ENCODE measurements at places on chromosomes 5 and 9.

GRCh38 chr9:135925496-135926133, 18.3 kb upstream of the CAMSAP1 start:
- DNase-seq, result no peak

DNA sequence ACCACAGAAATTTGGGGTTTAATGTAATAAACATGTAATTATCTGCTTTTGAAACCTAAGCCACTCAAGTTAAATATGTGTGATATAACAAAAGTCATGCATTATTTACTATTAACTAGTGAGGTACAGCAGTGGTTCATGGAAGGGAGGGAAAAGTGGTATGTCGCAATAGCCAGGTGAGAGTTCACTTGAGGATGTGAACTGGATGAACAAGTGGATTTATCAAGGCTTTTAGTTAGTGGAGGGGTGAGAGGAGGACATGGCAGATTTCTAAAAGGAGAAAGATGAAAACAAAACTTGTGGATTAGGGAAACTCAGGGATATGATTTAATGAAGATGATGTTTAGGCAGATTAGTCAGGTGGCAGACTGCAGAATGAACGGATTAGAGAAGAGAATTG, 141.3 kb upstream of the NFIB start:
- no peak for DNase-seq

DNA sequence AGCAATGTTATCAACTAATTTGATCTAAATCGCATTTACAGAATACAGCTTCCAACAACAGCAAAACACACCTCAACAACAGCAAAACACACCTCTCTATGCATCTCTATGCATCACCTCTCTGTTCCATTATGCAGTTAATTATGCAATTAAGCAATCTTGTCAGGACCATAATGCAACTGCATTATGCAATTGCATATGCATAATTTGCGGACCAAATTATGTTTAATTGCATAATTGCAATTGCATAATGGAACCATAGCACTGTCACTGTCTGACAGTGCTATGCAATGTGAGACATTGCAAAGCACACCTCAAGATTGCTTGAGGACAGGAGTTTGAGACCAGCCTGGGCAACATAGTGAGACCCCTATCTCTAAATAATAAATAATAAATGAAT, 80.4 kb upstream of the PRSS3 start:
- no peak for DNase-seq

DNA sequence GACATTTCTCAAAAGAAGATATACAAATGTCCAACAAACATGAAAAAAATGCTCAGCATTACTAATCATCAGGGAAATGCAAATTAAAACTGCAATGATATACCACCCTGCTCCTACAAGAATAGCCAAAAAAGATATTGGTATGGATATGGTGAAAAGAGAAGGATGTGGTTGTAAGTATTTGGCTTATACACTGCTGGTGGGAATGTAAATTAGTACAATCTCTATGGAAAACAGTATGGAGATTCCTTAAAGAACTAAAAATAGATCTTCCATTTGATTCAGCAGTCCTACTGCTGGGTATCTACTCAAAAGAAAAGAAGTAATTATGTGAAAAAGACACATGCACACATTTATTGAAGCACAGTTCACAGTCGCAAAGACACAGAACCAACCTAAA, 67.6 kb upstream of the RUSC2 start:
- no peak for DNase-seq

DNA sequence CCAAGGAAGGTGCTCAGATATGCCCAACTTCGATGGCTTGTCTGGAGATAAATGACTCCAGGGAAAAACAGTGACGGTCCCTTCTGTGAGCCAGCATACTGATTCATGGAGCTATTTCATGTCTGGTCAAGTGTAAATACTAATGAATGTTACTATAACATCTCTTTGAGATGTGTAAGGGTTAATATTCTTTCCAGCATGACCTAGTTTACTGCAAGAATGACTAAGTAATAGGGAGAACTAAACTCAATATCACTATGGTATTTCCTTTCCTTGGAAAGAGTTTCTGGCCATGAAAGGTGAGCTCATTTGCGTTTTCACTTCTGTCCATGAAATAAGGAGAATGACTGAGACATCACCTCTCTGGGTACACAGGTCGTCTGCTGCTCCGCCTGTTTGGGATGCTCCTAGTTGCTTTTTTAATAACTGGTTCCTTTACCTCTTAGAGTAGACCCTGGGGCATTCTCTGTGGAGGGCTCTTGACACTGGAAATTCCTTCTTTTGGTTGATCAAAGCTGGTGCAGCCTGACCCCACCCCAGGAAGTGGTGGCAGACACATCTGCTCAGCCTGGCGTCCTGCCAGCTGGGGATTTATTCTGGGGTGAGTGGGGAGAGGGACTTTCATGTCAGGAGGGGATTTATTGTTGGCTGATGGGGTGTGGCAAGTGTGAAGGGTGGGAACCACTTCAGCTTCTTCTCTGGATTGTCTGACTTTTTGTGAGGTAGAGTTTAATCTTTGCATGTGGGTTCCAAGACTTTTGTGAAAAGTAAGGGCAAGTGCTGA, 250.0 kb upstream of the MPDZ start:
- DNase-seq, result no peak

DNA sequence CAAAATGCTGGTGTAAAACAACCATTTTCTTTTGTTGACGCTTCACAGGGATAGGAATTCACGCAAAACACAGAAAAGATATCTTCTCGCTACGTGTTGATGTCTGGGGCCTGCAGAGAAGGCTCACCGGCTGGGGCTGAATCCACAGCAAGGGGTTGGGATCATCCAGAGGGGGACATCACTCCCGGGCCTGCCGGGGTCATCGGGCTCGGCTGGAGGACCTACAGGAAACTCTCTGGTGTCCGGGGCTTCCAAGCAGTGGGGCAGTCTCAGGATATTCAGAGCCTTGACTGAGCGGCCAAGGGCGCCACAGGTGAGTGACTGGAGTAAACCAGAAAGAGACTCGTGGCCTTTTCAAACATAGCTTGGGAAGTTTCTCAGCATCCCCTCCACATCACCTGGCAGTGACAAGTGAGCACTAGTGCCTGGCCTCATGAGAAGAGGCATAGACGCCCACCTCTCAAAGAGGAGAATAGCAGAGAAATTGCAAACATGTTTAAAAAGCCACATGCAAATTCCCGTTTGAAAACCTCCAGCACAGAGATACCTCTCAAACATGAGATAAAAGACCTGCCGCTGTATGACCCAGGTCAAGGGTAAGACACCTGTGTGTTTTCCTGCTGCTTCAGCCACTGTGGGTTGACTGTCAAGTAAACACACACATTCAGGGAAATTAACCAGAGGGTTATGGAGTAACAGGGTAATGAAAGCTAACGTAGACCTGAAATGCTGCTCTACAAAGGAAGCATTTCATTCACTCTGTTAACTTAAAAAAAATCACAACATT, 50.8 kb upstream of the SIMC1 start:
- DNase-seq, result no peak

DNA sequence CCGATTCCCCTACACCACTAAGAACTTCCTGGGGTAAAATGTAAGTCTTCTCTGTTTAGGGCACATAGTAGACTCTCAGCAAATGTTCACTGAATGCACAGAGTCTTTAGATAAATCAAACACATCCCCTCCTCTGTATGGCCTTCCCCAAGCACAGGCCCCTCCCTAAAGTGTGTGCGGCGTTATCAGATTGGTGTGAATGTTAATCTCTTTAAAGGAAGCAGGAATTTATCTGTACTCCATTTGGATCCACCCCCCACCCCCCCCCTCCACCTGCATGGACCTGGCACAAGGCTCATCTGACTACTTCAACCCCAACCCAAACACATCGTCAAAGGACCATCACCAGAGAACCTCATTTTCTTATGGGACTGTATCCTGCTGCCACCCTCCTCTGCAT, 6.3 kb downstream of the PCDH1 start:
- no peak for DNase-seq

DNA sequence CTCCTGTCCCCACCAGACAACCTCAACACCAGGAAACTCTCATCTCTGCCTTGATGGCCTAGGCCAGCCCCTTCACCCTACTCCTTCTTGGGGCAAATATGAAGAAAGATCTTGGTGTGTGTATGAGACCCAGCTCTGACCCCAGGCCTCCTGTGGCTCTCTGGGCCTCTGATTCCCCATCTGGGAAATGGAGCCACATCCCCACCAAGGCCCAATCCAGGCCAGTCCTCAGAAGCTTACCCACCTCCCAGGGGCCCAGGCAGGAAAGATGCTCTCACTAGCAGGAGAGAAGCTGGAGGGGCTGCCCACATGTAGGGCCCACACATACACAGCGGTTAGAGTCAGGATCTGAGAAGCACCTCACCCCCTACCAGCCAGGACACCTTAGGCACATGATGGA, 38.9 kb downstream of the BICD2 start:
- DNase-seq, result no peak

- DNase-seq, result no peak
These were observed 96.8 kb upstream of the MRPS30 start for GRCh38 chr5:44711901-44712300.

DNA sequence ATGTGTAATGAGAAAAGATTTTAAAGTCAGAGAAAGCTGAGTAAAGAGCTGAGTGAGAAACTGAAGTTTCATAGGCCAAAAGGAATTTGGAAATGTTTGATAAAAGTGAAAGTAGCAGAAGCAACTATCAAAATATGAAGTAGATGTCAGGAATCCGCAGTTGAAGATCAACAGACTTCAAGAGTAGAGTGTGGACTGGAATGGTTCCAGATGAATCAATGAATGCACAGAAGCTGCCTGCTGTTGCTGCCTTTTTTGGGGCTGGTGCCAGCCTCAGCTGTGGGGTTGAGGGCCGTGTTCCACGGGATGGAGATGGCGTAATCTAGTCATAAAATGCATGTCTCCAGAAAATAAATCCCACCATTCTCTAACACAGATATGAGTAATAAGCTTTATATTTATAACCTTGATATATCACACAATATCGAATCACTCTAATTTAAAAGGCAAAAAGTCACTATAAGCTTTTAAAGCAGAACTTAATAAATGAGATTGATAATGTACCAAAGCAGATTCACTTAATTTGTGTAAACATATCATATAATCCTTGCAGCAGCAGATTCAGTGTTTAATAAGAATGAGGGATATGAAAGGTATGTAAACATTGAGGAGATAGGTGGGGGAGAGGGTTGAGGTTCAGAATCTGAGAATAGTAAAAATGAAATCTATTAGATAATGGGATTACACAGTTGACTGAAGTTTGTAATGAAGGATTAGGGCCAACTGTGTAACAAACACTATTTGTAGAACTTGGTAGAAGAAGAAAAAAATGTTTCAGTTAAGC, 652.3 kb upstream of the FTMT start:
- peak; percentile 68 for DNase-seq

GRCh38 chr5:6719417-6719816, 6.2 kb downstream of the TENT4A start:
- DNase-seq, result no peak

DNA sequence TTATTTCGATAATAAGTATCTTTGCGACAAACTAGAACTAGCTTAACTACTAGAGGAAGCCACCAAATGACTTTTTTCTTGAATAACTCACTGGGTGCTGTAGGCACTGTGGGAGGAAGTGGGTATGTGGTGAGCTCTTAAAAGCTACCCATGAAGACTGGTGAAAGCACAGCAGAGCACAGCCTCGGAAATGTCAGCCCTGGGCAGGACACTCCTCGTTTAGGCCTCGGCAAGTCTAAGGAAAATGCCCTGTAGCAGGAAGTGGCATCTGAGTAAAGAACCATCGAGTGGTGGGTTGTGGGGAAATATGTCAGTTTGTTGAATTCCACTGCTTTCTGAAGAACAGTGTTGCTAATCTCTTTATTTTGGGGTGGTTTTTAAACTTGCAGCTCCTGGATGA, 44.0 kb upstream of the NCS1 start:
- DNase-seq, result no peak

DNA sequence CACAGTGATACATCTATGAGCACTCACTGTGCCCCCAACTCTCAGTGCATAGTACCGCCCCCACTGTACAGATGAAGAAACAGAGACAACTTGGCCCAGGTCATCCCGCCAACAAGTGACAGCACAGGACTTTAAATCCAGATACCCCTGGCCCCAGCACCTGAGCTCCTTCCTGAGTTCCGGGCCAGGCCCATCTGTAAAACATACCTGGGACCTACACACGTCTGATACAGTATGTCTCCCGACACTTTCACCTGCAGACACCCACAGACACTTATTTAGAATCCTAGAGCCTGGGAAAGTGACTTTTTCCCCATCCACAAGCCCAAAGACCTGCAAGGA, 60.8 kb upstream of the SLC25A51 start:
- DNase-seq, result no peak

GRCh38 chr5:42721484-42721883, 35.1 kb upstream of the CCDC152 start:
- no peak for DNase-seq

- DNase-seq, result no peak
These were observed 163.4 kb upstream of the DMAC1 start for GRCh38 chr9:7963026-7963425.

- DNase-seq, result no peak
These were observed 167.8 kb downstream of the GABRB2 start for GRCh38 chr5:161378701-161379100.

DNA sequence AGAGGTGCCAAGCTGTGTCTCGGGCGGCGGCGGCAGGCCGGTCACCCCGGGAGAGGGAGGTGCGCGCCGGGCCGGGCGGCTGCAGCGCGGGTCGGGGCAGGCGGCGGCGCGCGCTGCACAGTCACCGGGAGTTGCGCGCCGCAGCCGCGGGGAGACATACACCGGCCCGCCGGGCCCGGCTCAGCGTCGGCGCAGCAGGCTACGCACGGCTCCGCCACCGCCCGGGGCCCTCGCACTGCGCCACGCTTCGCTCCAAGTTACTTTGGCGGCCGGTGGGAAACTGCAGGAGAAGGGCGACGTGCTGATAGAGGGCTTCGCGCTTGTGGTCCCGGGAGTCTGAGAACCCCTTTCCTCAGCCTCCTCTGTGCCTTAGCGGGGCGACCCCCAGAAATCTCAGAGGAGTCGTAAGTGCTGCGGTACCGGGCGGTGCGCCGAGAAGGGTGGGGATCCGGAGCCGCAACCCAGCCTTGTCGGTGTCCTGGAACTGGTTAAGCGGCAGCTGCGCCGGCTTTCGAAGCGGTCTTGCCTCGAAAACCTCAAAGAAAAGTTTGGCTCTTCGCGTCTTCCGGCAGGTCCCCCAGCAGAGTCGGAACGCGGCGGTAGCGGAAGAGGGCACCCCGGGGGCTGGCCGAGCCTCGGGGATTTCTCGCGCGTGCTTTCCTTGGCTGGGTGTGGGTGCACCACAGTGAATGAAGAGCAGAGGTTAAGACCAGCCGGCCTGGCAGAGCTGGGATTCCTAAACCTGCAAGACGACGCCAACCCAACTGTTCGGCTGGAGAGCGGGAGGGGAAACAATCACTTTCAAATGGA, at the start of gene EFNA5:
EFNA5 (minus strand) TSS at position 6 of the 810 bp plus-strand sequence.
- peak; percentile 26 for DNase-seq

GRCh38 chr5:104299998-104300706, 737.6 kb upstream of the NUDT12 start:
- DNase-seq, result no peak

DNA sequence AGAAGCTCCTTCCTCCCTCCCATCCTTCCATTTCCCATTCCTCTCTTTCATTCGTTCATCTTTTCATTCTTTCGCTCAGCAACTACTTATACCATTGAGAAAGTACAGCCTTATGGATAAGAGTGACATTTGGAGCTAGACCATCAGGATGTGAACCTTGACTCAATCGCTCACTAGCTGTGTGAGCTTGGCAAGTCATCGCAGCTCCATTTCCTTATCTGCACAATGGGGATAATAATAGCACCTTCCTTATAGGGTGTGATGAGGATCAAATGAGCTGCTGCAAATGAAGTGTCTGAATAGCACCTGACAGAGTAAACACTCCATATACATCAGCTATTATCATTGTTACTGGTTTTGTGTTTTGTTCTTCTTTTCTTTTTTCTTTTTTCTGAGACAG, 28.1 kb upstream of the SYNPO start:
- no peak for DNase-seq

- DNase-seq, result no peak
These were observed 50.2 kb upstream of the ZFAND5 start for GRCh38 chr9:72415163-72415562.
